ENCODE measurements at places on chromosomes 12 and 14.
A peak's percentile ranks its signal among the peaks of the same experiment; 100 is the strongest.

- no peak for DNase-seq
Measured at GRCh38 chr12:64744422-64745258, 14.6 kb downstream of the GNS start.

DNA sequence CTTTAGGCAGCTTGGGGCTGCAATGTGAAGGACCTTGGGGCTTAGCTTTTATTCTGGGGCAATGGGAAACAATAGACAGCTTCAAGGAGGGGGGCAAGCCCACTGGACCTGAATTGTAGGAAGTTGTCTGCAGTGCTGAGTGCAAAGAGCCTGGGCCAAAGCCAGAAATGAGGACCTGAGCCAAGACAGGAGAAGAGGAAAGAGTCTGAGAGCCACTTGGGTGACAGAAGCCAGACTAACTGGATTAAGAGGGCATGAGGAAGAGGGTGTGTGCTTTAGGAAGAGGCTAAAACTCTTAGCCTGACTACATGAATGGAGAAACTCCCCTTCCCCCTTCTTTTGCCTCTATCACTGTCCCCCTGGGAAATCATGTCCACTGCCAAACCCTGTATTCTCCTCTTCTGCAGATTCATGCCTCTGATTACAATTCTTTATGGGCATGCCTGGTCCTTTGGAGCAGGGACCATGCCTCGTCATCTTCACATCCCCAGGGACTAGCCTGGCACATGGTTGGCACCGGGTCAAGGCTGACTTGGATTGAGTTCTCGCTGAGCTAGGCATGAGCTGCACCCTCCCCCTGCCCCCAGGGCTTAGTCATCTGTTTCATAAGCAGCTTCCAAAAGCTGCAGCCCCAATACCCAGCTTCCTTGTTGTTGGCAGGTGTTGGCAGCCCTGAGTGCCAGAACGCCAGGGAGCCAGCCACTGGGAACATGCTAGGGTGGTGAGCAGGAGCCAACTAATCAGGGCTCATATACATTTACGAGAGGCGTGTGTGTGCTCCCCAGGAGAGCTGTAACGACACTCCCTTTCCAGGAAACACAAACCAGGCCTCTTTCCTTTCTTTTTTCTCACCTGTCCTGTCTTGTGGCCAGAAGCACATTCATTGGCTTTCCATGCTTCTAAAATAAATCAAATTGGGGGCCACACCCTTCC lies 27.7 kb upstream of the JDP2 start:
- no peak for DNase-seq

DNA sequence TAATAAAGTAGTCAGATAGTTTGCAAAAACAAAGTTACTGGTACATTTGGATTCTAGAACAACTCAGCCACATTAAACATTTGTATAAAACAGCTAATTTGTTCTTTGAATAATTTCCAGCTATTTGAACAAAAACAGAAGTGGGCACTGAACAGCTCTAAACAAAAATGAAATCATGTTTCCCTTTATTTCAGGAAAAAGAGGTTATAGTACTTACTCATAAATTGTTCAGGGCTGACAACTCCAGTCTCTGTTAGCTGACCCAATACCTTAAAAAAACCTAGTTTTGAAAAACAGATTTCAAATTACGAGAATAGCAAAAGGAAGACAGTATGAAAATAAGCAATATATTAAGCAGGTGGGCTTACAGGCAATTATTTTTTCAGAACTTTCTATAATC lies 8.2 kb downstream of the GNPNAT1 start:
- DNase-seq = no peak

- DNase-seq = no peak
Measured at GRCh38 chr14:94340533-94340932, 17.4 kb upstream of the SERPINA6 start.

GRCh38 chr14:35403114-35403602 lies 1.4 kb downstream of the NFKBIA start:
- DNase-seq = no peak

DNA sequence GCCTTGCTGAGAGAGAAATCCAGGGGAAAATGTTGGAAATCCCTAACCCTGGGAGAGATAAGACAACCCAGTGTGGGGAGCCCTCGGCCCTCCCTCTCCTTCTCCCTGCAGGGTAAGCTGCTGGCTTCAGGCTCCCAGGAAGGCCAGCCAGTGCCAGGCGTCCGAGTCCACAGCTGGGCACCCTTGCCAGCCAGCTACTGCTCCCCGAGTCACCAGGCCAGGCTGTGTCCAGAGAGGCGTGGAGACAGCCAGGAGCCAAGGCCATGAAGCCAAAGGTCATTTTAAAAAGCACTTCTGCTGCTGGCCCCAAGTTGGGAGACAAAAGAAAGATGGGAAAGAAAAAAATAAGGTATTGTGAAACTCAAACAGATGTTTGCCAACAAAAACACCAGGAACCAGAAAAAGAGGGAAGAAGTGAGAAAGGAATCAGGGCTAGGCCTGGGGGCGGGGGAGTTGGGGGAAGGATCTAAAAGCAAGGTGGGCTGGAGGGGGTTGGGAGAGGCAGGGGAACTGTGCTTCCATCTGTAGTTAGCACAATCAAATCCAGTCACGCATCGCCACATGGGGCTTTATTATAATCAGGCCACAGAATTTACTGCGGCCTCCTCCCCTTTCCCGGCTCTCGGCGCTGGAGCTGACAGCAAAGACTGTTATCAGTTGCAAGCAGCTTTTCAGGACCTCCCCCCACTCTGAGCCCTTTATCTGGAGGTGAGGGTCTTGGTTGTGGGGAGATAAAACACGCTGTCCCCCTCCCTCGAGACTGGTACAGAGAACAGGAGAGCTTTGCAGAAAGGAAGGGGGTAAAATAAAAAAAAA lies 33.5 kb downstream of the RBM19 start:
- DNase-seq = no peak

- DNase-seq = no peak
Measured at GRCh38 chr12:115354007-115354890, 670.3 kb upstream of the TBX3 start.

DNA sequence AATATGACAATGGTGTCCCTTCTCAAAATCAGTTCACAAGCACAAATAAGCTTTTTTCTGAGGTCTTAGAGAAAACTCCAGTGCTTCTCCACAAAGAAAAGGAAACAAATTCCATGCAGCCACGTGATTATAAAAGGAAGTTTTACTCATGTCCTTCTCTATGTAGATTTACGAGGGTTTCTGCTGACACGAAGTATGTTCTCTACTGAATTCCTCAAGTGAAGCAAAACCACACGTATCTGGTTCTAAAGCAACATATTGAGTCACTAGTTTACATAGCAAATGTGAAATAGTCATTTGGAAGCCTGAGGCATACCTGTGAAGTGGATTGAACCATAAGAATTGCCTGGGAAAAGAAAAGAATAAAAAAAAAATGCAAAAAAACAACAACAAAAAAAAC lies 31.9 kb downstream of the BMP4 start:
- DNase-seq = no peak

- no peak for DNase-seq
Measured at GRCh38 chr14:84856751-84857534, 673.0 kb upstream of the FLRT2 start.

GRCh38 chr12:31876568-31877424 lies 82.4 kb upstream of the RESF1 start:
- DNase-seq = no peak

DNA sequence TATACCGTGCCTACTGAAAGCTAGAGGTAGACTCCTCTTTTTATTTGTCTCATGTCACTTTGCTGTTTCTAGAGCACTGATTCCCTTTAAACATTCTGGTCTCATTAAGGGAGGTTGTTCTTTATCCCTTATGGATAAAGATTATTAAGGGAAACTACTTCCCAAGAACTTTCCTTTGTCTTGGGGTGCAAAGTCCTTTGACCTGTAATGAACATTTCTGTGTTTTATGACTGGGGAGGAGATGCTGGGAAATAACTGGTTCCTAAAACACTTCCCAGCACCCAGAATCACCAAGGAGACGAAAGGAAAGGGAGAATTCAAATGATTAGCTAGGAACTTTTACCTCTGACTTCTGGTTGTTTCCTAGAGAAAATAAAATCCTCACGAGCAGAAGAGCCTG lies 63.2 kb upstream of the ACTN1 start:
- no peak for DNase-seq

- DNase-seq = peak; percentile 46
Measured at GRCh38 chr12:111841236-111841749, 735 bp upstream of the MAPKAPK5 start.

- no peak for DNase-seq
Measured at GRCh38 chr14:19975291-19975690, at the start of gene OR4K15. Gene OR4K15 (plus strand): TSS chr14:19975591. CDS start chr14:19975591, 0 bp downstream.

GRCh38 chr12:2902272-2902880 lies 11.7 kb downstream of the TULP3 start:
- DNase-seq = no peak

- no peak for DNase-seq
Measured at GRCh38 chr14:106505366-106505765, 979.0 kb downstream of the TMEM121 start.

DNA sequence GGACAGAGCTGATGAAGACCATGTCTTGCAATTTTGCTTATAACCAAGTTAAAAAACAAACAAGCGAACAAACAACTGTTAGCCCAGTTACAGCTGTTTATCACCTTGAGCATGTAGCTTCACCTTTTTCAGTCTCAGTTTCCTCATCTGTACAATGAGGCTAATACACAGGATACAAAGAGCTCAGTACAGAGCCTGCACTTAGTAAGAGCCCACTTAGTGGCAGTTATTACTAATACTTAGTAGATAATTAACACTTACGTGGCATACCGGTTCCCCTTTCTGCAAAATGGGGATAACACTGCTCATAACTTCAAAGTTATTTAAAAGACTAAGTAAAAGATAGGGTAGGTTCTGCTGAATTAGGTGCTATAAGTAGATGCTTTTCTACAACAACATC lies 228.0 kb downstream of the MON2 start:
- no peak for DNase-seq

DNA sequence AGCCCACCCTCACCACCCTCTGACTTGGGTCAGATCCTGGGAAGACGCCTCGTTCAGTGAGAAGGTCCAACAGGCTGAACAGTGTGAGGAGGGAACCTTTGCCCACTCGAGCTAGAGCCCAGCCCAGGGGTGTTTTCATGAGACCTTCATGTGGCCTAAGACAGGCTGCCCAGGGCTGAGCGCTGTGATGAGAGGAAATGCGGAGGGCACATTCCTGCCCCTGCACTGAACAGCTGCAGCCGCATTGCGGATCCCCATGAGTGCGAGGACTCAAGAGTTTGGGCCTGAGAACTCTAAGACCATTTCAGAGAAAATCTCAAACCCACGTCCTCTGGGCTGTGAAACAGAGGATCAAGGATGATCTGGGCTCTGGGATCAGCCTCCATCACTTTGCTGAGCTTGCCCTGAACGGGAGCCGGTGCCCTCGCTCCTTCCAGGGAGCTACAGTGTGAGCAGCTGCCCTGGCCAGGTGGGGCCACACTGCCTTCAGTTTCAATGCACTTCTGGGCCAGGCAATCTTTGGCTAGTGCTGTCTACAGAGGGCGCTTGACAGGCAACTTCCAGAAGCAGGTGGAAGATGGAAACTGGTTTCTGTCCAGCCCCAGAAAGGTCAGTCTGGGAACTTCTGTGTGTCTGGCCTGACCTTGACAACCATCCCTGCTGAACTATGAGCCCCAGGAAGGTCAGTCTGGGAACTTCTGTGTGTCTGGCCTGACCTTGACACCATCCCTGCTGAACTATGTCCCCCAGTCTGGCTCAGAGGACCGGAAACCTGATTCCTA lies 43.5 kb upstream of the P2RX7 start:
- DNase-seq = no peak

DNA sequence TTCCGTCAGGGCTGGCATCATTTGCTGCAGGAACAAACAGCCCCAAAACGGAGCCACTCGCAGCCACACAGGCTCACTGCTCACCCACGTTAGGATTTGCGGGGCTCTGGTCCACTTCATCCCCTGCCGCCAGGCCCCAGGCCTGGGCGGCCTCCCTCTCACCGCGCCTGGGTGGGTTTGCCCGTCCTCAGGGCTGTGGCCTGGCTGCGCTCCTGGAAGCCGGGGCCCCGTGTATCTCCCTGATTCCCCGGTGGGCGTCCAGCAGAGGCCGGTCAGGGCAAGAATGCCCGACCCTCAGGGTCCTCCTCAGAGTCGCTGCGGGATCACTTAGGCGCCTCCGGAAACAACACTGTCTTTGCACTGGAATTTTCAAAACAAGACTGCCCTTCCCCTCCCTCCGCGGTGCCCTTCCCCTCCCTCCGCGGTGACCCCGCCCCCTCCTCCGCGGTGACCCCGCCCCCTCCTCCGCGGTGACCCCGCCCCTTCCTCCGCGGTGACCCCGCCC lies 15.7 kb upstream of the FBRSL1 start:
- no peak for DNase-seq

GRCh38 chr12:40156021-40156764 lies 50.3 kb upstream of the SLC2A13 start:
- DNase-seq = no peak

GRCh38 chr12:110554184-110554583 lies 28.9 kb downstream of the PPTC7 start:
- no peak for DNase-seq

GRCh38 chr12:14578646-14579045 lies 11.0 kb upstream of the PLBD1 start:
- no peak for DNase-seq

DNA sequence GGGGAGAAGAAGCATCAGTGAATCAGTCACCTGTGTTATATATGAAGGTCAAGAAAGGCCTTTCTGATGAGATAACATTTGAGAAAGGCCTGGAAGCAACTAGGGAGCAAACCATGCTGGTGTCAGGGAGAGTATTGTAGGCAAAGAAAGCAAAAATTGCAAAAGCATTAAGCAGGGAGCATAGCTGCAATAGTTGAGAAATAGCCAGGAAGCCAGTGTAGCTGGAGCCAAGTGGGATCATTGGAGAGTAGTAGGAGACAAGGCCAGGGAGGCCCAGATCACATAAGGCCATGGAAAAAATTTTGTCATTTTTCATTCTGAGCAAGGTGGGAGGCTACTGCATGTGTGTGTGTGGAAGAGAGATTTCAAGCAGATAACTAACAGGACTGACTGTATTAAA lies 18.8 kb upstream of the MAGOHB start:
- DNase-seq = no peak

DNA sequence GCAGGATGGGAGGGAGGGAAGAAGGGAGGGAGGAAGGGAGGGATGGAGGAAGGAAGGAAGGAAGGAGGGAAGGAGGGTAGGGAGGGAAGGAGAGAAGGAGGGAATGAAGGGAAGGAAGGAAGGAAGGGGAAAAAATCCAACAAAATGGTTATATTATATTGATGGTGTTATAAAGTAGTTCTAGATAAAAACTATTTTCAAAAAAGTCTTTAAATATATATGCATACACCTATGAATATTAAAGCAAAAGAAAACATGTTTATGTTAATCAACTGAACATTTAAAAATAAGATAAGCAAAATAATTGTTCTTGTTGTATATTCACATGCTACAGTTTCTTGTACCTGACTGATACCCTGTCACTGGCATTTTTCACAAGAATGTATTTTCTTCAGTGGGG lies 1.9 kb downstream of the BDKRB1 start:
- DNase-seq = no peak

GRCh38 chr12:66976526-66976925 lies 292.6 kb upstream of the CAND1 start:
- DNase-seq = no peak

- no peak for DNase-seq
Measured at GRCh38 chr12:6358881-6359280, 16.5 kb downstream of the SCNN1A start.

- DNase-seq = peak; percentile 12
Measured at GRCh38 chr12:79424109-79424721, 266.5 kb downstream of the PAWR start.

- DNase-seq = peak; percentile 67
Measured at GRCh38 chr14:22438742-22439141, 150.3 kb downstream of the DAD1 start.

GRCh38 chr12:88571543-88571942 lies 8.7 kb downstream of the KITLG start:
- no peak for DNase-seq

GRCh38 chr14:80055667-80056496 lies 155.4 kb downstream of the DIO2 start:
- peak; percentile 11 for DNase-seq

GRCh38 chr12:114762490-114763110 lies 78.6 kb upstream of the TBX3 start:
- DNase-seq = no peak
